Stimulated activated CD4-positive, alpha-beta T cell treated with anti-CD3 and anti-CD28 coated beads, Interleukin-1b, Interleukin-23, amount 100 ng/mL, for 1 hour (primary cell): ENCODE measurements at places on chromosomes 2 and 18.

DNA sequence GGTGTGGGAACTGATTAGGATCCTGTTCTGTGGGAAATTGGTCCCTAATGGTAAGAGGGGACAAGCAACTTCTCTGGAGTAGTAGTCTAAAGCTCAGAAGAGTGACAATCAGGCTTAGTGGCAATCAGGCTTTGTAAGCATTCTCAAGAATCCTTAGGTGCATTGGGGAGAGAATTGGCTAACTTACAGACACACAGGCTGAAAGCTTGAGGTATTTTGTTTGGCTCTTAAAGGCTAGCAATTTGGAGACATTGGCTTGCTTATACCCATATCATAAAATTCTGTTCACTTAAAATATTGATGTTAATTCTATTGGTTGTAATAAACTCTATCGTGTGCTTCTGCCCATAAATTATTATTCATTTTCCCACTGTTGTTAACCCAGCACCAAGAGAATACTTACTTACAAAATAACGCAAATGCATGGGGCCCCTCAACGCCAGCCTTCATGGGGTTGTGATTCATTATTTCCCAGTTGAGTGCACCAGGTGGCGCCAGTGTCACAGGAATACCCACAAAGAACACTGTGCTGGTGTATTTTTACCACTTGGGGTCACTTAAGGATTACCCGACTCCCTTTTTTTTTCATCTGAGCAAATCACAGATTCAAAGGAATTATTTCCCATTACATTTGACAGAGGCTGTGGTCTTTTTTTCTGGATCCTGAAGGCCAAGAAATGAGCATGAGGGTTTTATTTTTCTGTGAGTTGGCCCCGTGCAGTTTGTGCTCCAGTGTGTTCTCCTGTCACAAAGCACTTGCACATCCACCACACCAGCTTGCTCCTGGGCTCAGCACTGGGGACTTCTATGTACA lies 45.5 kb downstream of the DDX1 start:
- peak; percentile 7 for DNase-seq

- DNase-seq: no peak
These were observed 37.2 kb downstream of the CREG2 start for GRCh38 chr2:101349893-101350662.

GRCh38 chr2:197516393-197516761 lies 511 bp downstream of the MOB4 start:
- no peak for DNase-seq

- no peak for DNase-seq
These were observed 7.5 kb upstream of the MOCOS start for GRCh38 chr18:36179562-36180355.

DNA sequence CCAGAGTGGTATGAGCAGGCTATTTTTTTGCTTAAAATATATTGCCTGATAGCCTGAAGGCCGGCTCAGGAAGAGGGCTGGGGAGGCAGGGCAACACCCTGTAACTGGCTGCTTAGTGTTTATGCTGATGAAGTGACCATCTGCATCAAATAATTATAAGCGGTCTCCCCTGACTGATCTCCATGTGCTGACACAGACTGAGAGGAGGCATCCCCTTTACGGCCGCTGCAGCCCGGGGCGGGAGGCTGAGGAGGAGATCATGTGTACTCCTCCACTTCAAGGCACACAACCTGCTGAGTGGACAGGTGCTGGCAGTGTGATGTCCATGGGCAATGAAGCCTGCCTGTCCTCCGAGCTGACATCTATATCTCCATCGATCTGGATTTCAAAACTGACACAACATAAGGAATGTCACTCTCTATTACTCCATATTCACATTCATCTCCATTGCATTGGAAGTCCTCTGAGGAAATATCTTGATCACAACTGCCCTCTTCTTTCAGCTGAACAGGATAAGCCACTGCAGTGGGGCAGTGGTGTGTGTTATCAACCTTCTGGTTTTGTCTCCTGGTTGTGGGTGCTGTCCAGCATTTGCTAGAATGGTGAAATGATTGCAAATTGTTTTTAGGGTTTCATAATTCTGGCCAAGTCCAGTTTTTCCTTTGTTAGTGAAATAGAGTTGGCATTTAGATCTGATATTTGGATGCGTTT lies 143.5 kb downstream of the AQP4 start:
- no peak for DNase-seq

- no peak for DNase-seq
These were observed 3.7 kb upstream of the SERPINB10 start for GRCh38 chr18:63903851-63904570.

- no peak for DNase-seq
These were observed 52.8 kb upstream of the PMAIP1 start for GRCh38 chr18:59846814-59847490.

DNA sequence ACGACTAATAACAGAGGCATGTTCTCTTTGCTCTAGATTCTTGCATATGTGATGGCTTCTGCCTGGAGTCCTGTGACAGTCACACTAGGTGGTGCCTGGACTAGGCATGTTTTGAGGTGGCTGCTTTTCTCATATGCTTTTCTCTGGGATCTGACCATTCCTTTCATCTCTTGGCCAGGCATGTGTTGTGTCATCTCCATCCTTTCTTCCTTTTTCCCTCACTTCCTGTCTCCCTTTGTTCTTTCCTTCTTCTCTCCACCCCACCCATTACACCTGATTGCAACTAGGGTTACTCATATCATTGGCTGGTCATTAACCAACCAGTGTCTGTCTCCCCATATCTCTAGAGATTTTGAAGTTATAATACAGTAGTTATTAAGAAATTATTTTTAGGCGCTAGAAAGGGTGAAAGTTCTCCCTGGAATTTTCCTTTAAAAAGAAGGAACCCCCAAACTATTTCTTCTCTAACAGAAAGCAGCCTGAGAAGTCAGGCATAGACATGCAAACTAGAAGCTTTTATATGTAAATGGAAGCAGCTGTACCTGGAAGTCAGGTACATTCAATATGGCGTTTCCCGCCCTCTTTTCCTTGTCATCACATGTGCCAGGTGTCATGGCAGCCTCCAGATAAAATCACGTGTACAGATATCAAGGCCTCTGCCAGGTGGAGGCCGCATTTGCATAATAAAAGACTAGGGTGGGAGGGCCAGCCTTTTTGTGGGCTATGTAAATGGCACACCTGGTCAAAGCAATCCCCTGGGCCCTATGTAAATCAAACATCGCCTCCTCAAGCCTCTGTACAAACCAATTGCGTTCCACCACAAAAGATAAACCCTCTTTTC lies 220.4 kb upstream of the MEX3C start:
- no peak for DNase-seq

DNA sequence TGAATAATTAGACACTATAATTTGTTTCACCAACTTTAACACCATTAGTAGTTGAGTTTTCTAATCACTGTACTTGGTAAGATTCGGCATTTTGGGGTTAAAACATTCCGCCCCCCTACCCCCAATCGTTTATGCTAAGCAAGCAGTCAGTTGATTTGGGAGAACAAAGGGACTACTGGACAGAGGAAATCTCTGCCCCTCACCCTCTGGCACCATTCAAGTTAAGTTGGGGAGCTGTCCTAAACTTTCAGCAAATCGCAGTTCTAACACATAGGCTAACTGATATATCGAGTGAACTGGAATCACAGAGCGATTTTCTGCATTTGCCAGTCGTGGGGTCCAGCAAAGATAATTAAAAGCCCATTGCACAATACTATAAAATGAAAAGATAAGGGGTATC lies 5.6 kb downstream of the KLF7 start:
- DNase-seq: no peak
